Femur (tissue), 1 donor: ENCODE measurements at places on chromosomes 1 and 21.

- DNase-seq: no peak
These were observed 879 bp upstream of the WLS start for GRCh38 chr1:68233202-68233601.

DNA sequence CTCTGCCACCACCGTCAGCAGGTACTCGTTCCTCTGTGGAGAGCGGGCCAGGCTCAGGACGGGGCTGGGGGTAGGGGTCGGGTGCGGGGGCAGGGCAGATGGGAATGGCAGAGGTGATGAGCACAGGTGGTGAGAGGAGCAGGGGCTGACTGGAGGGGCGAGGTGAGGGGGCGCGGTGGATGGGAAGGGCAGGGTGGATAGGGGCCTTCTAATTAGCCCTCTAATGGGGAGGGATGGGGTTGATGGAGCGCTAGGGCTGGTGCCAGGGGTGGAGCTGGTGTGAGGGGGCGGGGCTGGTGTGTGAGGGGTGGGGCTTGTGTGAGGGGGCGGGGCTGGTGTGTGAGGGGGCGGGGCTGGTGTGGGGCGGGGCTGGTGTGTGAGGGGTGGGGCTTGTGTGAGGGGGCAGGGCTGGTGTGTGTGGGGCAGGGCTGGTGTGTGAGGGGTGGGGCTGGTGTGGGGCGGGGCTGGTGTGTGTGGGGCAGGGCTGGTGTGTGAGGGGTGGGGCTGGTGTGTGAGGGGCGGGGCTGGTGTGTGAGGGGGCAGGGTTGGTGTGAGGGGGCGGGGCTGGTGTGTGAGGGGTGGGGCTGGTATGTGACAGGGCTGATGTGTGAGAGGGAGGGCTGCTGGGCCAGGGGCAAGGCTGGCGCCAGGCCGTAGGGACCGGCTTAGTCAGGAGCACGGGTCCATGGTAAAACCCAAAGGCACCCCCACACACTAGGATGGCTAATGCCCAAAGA is 5.9 kb downstream of the KRTAP10-1 start:
- peak; percentile 12 for DNase-seq

GRCh38 chr1:185668013-185668412 is 66.2 kb upstream of the HMCN1 start:
- no peak for DNase-seq

- DNase-seq: no peak
These were observed 14.3 kb upstream of the OLIG2 start for GRCh38 chr21:33011462-33011861.

DNA sequence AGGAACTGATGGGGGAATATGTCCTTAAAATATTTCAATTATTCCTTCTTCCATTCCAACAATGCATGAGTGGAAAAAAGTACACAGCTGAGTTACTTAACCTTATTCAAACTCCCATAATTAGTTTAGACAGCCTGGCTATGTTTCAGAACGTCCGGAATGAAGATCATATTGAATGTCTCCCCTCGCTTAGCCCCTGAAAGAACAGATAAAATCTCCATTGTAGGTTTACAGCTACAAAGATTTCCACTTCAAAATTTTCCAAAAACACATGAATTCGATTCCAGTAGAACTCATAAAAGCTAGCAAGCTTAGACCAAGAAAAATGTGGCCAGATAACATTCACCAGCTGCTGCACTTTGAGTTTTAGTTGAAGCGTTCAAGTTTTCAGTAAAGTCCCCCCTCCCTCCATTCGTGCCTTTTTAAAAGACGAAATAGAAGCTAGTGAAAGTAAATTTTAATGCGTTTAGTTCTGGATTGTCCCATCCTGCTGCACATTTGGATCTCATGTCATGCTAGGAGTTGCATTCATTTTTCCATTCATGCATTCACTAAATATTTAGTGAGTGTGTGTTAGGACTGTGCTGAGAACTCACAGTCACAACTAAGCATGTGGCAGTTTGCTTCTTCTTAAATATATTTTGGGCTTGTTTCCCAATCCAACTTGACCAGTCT is 29.4 kb upstream of the SSX2IP start:
- DNase-seq: no peak

- no peak for DNase-seq
These were observed 5.8 kb upstream of the GTF2B start for GRCh38 chr1:88897070-88897730.

- DNase-seq: peak; percentile 75
These were observed 9.2 kb downstream of the IKBKE start for GRCh38 chr1:206479183-206480125.

DNA sequence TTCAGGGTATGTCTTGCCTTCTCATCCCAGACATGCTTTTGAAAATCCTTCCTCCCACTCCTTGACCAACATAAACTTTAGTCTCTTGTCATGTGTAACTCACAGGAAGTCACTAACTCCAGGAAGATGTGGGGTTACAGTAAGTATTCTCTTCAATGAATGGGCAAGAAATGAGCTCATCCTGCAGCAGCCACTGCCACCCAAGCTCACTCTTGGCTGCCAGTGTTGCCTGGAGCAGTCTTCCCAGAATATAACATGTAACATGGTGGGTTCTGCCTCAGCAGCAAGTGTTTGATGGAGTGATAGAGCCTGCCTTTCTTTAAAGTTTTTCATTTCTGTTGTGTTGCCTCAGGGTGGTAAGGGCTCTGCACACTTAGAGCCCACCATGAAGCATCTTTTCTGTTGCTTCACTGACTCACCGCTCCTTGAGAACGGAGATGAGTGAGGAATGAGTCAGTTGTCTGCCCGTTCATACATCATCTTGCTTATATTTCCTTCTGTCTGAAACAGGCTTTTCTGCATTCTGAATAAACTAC is 187.0 kb downstream of the TPR start:
- no peak for DNase-seq

- DNase-seq: no peak
These were observed 39.0 kb downstream of the COQ8A start for GRCh38 chr1:226979115-226979516.

- DNase-seq: peak; percentile 28
These were observed 10.1 kb upstream of the SAMD11 start for GRCh38 chr1:913491-914130.
